HFF-Myc (cell line): ENCODE measurements at places on chromosomes 12 and 14.

DNA sequence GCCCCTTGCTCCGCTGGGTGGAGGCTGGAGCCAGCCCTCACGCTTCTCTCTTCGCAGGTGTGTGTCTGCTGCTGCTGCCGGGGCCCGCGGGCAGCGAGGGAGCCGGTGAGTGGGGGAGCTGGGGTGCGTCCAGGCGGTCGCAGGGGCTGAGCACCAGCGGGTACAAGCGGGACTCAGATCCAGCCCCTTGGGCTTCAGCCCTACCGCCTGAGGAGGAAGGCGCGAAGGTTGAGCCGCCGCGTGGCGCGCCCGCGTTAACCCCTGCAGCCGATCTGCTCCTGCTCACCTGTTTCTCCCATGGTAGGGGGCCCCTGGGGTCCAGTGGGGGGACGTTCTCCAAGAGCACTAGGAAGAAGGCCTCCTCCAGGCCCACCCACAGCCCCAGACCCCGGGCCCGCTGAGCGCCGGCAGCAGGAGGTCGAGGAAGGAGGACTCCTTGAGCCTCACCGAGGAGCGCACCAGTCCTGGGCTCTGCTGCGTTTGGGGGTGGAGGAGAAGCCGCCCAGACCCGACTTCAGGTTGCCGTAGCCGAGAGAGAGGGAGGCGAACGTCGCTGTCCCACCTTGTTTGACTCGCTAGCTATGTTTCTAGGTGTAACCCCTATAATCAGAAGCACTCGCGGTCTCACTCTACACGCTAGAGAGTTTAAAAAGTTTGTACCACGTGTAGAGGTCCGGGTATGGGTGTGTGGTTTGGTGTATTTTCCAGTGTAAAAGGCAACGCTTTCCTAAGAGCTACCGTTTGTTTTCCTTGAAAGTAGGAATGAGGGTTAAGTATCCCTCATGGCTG lies 834 bp downstream of the COCH start:
- DNase-seq: no peak

GRCh38 chr14:33796356-33796755 lies 154.5 kb downstream of the EGLN3 start:
- DNase-seq: no peak

DNA sequence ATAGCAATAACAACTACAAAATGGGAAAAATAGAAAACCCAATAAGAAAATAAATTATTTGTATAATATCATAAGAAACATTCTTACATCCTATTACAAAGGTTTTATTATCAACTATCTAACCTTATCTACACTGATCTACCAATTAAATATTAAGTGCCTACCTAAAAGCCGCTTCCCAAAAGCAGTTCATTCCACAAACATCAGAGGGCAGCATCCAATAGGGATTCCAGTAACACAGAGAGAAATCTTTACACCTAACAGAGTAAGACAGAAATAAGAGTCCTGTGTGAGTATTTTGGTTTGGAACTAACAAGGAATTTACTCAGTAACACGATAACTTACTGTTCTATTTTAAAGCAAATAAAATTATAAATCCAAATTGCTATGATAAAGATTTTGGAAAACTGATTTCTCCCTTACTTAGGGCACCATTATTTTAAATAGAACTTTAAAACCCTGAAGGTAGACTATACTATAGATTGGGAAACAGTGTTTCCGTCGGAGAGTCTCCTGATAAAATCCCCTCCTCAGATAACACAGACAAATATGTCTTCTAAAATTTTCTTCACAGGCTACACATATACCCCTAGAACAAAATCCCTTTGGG lies 15.0 kb downstream of the GXYLT1 start:
- DNase-seq: peak; percentile 56

DNA sequence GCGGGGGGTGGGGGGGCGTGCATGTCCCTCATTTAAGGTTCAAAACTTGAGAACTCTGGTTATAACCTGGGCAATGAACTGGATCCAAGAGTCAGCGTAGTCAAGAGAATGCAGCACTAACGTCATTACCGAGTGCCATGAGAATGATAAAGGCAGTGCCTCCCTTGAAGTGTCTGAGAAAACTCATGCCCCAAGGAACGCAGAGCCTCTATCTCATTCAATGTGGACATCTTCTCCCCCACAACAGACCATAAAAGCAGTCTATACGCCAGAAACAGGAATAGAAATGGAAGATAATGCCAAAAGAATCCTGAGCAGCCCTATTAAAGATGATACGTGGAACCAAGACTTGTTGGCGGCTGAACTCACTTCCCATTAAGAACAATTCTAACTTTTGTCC lies 208.6 kb downstream of the MED13L start:
- no peak for DNase-seq

DNA sequence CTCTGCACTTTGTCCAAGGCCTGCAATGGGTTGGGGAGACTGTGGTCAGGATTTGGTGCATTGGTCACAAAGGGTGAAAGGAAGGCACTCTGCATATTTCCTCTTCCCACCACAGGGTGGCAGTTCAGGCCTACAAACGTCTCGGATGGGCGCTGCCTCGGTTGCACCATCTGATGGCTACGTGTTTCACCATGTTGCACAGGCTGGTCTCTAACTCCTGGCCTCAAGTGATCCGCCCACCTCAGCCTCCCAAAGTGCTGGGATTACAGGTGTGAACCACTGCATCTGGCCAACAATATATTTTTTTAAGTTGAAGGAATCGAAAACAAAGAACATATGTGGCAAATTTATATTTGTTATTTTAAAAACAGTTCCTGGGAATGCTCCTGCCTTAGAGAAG lies 35.1 kb downstream of the TMBIM6 start:
- no peak for DNase-seq

DNA sequence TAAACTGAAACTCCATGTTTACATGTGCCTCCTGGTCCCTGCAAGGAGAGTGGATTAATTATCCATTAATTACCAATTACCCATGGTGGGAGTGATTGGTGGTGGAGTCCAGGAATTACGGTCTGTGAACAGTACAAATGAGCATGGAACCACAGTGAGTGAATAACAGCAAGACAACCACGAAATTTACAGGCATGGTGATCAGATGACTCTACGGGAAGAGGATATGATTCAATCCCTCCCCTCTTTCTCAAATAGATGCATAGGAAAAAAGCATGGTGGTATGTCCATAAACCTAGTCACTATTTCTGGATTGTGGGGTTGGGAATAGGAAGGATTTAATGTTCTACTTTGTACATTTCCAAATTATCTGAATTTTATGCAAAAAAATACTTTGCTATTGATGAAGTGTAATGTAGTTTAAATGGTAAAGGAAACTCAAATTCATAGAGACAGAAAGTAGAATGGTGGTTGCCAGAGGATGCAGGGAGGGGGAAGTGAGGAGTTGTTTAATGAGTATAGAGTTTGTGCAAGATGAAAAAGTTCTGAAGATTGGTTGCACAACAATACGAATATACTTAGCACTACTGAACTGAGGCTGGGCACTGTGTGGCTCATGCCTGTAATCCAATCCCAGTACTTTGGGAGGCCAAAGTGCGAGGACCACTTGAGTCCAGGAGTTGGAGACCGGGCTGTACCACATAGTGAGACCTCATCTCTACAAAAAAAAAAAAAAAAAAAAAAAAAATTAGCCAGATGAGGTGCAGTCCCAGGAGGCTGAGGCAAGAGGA lies 41.2 kb upstream of the C12orf75 start:
- no peak for DNase-seq

GRCh38 chr14:21913759-21914158 lies 240.1 kb upstream of the OR4E1 start:
- DNase-seq: peak; percentile 25

DNA sequence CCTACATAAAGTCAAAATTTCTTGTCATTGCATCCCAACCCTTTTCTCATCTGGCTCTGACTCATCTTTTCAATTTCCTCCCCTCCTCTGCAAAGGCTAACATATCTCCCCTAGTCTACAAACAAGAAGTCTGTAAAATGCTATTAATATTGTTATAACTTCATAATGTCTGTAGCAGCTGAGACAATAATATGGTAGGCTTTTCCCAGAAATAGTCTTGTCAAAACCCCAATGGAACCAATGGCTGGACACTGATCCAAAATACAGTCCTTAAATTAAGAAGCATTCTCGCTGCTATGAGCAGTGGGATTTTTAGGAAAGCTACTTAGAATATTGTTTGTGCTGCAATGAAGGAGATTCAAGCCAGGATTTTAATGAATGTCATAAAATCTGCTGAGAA lies 131.4 kb downstream of the KLHL28 start:
- no peak for DNase-seq

- no peak for DNase-seq
These were observed 11.8 kb upstream of the CEBPE start for GRCh38 chr14:23130871-23131270.

DNA sequence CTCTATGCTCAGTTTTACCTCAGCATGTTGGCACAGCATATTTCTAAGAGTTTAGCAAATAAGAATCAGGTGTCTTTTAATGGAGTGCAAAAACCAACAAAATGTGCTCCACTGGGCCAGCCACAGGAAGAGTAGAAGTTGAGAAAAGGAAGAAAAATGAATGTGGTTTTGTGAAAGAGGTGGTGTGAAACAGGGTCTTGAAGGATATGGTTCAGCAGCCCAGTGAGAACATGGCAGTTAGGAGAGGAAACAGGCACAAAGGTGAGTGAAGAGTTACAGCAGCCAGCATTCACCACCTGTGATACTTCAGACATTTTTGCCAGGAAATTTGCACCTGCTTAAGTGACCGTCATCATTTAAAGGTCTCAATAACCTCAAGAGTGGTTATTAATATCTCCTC lies 2.4 kb downstream of the STAB2 start:
- DNase-seq: no peak

DNA sequence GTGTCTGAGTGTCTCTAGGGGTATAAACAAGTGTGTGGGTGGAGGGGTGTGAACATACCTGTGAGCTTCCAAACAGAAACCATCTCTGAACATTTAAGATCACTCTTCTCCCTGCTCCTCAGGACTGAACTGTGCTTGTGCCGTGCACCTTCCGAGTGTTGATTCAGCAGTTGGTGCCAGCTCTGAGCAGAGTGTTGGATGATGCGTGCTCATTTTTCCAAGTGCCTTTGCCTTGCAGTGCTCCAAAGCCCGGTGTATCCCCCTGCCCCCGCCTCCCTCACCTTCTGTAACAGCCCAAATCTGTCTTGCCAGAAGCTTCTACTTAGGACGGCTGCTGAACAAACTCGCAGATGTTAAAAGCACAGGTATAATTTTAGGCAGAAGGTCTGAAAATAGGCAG lies 4.4 kb downstream of the WSCD2 start:
- no peak for DNase-seq

DNA sequence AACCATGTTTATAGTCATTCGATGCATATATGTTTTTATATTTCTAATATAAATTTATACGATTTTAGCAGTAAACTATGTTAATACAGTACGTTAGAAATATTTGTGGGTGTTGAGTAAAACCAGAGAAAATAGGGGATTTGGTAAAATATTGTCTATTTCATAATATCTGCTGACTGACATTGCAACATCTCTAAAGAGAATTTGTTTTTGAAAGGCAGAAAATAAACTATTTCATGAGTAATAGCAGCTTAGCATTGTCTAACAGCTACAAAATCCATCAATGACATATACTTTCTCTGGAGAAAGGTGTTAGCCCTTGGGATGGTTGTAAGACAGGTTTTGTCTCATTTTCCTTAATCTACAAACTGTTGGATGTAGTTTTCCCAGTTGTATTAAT lies 144.9 kb downstream of the PDE3A start:
- DNase-seq: no peak
